A172 (cell line): ENCODE measurements at places on chromosomes 2 and 18.

GRCh38 chr18:3664563-3665178 lies 214.7 kb downstream of the TGIF1 start:
- DNase-seq: no peak

- DNase-seq: no peak
Observed at GRCh38 chr2:239892441-239893235, 132.5 kb downstream of the NDUFA10 start.

GRCh38 chr2:71736091-71736861 lies 282.9 kb downstream of the DYSF start:
- no peak for DNase-seq

GRCh38 chr2:147351784-147352183 lies 493.0 kb upstream of the ACVR2A start:
- DNase-seq: no peak

DNA sequence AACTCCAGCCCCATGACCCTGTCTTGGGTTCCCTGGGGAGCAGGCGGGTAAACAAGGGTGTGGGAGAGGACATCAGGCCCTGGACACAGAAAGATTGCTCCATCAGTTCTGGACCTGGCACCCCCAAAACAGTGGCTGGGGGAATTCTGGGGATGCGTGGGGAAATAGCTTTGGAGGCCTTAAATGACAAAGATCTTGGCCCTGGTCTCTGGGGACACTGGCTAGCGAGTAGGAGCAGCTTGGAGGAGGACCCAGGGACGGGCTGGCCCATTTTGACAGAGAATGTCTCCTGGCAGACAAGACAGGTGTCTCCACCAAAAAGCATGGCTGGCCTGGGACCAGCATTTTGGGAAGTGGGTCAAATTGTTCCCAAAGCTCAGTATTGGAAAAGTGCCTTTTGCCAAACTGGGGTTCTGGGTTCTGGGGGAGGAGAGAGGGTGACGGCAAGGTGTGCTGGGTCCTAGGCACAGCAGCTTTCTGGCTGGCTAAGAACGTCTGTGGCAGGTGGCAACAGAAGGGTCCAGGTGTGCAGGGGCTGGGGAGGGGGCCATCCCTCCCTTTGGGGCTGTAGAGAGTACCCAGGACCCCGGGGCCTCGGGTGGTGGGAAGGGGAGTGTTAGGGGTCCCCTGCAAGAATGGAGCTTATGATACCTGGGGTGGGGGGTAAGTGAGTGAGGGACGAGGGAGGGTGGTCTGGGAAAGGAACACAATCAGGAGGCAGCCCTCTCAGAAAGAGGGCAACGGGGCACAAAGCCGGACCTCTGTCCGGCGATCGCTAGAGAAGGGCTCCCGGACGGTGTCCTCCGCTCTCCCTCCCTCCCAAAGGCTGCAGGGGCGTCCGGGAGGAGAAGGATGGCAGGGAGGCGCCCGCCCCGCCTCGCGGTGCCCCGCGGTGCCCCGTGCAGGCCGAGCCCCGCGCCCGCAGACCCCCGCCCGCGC lies 556 bp downstream of the CYRIA start:
- DNase-seq: no peak

GRCh38 chr2:152510621-152511020 lies 175.6 kb downstream of the FMNL2 start:
- no peak for DNase-seq

DNA sequence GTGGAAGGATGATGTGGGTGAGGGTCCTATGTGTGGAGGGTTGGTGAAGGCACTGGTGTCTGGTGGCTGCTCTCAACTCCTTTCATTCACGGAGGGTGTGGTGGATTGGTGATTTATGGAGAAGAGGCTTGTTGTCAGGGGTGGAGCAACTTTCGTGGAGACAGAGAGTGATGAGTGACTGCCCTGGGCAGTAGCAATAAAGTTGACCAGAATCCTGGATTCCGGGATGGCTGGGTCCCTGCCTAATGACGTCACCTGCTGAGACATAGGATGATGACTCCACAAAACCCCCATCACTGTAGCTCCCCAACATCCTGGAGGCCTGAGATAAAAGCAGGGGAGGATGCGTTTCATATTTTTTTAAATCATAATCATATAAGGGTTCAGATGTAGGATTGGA lies 193.0 kb downstream of the ACKR3 start:
- DNase-seq: peak; percentile 68

- DNase-seq: no peak
Observed at GRCh38 chr2:24743924-24744323, 49.3 kb downstream of the PTRHD1 start.

DNA sequence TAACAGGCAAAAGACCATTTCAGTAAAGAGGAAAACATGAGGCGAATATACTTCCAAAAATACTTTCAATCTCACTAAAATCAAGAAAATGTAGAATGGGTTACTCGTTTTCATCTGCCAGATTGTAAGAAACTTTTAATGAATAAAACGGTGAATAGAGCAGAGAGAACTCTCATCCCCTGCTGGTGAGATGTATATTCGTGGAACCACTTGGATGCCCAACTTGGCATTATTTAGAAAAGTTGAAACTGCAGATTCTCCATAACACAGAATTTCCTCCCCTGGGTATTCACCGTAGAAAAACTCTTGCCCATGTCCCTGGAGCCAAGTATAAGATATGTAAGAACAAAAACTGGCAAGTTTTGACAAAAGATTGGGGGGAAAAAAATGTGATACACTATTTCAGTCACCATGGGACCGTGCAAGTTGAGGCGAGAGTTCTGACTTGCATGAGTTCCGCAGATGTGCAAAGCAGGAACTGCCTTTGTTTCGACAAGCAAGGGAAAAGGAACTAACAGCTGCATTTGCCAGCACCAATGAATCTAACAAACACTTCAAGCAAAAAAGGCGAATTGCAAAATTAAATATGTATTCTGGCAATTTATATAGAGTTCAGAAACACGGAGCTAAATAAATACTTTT lies 14.8 kb downstream of the TIMM21 start:
- DNase-seq: no peak

- DNase-seq: peak; percentile 42
Observed at GRCh38 chr2:96175951-96176350, 30.7 kb upstream of the DUSP2 start.

DNA sequence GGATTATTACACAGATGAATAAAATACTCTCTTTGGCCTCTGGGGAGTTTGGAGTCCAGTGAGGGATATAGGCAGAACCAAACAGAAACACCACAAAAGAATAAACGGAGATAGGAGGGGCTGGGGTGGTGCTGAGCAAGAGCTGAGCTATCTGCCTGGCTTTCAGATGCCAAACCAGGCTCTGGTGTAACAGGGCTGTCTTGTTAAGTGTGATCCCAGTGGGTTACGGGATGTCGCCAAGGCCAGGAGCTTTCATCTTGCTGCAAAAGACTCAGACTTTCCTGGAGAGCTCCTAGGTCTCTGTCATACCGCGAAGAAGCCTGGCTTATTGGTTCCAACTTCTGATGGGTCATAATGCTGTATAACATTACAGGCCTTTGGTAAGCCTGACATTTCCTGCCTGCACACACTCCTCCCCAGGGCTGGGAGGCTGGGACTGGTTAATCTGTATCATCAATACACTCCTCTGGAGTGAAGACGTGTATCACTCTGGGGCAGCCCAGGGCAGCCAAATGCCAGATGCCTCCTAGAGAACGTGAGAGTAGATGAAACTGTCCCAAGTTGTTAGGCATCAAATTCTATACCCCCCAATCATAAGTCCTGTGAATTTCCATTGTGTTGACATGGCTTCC lies 60.5 kb downstream of the STPG4 start:
- DNase-seq: no peak

DNA sequence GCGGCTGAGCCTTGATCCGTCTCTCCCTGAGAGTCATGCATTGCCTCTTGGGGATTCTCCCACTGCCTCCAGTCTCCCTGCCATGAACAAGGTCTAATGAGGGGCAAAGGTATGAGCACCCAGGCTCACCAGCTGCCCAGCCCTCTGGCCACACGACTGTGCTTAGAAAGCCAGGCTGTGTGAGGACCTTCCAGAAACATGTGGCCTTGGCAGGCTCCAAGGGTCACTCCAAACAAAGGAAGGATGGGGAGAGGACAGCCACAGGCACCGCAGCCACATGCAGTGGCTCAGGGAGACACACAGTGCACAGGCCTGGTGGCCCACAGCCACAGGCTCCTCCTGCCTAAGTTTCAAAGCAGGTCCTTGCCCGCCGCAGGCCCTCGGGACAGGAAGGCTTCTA lies 35.8 kb downstream of the TGFA start:
- no peak for DNase-seq

DNA sequence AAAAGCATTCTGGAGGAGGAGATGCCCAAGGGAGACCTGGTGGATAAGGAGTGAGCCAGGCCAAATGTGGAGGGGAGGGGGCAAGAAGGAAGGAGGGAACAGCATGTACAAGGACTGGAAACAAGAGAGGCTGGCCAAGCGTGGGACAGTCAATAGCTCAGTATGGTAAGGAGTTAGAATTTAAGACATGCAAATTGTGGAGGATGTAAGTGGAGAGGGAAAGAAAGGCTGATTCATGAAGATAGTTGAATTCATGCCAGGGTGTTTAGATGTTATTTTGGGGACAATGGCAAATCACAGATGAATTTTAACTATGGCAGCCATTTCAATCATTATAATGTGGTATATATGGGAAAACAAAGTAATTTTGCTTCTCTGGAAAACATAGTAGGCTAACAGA lies 462.3 kb downstream of the MEIS1 start:
- no peak for DNase-seq

- no peak for DNase-seq
Observed at GRCh38 chr18:12423820-12424219, 16.1 kb downstream of the PRELID3A start.

DNA sequence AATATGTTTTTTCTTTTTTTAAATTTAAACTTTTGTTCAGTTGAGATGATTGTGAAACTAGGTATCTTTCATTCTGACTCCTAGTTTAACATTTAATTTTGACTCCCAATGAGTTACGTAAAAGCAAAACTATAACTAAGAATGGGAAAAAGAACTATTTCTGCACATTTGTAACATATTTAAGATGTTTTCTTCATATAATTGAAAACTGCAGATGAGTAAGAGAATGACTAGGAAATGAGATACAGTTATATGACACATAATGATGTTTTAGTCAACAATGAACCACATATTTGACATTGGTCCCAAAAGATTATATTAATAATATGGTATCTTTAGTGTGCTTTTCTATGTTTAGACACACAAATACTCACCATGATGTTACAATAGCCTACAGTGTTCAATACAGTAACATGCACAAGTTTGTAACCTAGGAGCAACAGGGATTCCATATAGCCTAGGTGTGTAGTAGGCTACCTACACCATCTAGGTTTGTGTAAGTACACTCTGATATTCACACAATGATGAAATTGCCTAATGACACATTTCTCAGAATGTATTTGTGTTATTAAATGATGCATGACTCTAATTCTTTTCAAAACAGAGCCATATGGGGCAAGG lies 12.6 kb downstream of the ERMN start:
- DNase-seq: no peak

GRCh38 chr2:143852759-143853158 lies 667.2 kb downstream of the ZEB2 start:
- no peak for DNase-seq

DNA sequence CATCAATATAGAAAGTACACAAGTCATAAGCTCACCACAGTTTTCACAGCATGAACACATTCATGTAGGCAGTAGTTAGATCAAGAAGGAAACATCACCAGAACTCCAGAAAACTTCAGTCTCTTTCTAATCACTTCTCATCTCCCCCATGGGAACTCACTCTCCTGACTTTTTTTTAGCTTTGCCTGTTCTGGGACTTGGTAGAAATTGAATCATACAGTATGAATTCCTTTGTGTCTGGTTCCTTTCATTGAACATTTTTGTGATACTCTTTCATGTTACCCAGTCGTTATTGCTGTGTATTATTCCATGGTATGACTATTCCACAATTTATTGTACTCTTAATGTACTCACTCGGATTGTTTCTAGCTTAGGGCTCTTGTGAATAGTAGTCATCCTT lies 160.2 kb downstream of the TAF4B start:
- DNase-seq: no peak

DNA sequence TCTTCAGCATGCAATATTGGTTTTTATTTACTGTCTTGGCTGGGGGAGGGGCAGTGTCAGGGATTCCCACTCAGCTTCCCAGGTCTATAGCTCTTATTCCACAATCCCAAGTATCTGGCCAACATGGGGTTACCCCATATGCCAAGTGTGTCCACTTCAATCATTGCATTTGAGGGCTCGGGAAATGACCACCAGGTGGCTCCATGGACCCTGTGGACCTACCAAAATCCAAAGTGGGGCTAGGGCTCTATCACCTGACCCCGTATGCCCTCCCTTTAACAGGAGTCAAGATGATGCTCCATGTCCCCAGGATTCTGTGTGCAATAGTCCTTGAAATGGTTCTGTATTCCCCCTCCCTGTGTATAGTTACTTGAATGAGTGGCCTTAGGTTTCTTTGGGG lies 12.1 kb upstream of the TRAF3IP1 start:
- DNase-seq: no peak

DNA sequence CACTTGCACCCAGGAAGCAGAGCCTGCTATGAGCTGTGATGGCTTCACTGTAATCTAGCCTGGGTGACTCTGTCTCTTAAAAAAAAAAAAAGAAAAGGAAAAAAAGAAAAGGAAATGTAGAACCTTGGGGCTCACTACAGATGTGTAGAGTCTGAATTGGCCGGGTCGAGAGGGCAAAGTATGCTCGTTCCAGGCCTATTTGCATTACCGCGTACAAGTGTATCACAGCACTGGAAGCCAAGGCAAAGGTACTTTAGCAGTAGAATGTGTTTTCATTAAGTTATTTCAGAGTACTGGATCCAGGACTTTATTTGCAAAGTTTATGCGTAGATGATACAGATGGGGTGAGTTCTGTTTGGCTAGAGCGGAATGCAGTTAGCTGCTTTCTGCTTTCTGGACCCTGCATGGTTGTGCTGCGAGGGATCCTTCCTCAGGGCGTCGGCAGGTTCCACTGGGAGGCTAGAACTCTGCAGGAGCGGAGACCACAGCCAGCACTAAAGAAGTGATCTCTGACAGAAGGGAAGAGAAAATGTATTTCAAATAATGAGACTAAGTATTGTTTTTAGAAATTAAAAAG lies 51.8 kb downstream of the LDLRAD4 start:
- no peak for DNase-seq

- DNase-seq: no peak
Observed at GRCh38 chr2:33131749-33132148, 185.0 kb downstream of the LTBP1 start.

DNA sequence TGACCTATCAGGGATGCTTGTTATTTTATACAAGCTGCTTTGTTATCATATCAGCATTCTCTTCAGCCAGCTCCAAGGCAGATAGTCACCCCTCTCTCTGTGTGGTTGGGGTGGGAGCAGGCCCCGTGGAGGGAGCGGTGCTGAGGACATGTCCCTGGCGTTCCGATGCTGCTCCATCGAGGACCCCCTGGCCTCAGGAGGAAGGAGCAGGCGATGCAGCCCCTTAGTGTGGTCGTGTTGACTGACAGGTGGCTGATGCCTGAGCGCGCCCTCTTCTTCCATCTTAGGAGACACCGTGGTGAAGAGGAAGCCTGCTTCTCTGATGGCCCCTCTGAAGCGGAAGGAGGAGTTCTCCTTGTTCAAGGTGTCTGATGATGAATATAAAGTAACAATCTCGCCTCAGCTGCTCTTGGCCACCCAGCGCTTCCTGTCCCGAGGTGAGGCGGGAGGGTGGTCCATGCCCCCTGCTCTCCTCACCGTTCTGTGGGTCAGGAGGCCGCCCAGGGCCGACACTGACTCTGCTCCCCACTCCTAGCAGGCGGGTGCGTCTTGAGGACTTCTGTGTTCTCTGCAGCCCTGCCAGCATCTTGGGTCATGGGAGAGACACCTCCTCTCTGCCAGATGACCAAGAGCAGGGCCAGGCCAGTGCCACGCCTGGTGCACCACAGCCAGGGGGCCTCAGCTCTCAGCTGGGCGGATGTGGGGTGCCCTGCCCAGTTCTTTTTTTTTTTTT lies 10.6 kb downstream of the CNNM3 start:
- no peak for DNase-seq
